ENCODE measurements at places on chromosomes 1 and 21.

DNA sequence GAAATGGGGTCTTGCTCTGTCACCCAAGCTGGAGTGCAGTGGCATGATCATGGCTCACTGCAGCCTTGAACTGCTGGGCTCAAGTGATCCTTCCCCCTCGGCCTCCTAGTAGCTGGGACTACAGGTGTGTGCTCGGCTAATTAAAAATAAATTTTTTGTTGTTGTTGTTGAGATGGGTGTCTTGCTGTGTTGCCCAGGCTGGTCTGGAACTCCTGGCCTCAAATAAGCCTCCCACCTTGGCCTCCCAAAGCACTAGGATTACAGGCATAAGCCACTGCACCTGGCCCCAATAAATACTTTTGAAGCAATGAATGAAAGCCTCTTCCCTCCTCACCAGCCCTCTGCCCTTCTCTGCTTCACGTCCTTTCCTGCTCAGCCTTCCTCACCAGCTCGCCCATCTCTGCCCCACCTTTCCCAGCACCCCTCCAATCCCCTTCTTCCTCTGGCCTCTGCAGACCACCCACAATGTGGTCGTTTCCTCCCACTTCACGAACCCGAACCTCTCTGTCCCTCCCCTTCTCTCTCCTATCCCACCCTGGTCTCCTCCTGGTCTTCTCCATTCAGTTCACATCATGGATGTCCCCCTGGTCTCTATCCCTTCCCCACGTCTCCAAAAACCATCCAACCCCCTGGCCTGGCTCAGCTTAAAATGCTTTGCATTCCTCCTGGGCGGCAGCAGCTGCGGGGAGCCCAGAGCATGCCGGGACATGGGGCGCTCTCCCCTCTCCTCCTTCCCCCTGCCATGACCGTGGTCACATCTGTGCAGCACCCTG lies 38.4 kb downstream of the RAP1GAP start:
- no peak for DNase-seq

DNA sequence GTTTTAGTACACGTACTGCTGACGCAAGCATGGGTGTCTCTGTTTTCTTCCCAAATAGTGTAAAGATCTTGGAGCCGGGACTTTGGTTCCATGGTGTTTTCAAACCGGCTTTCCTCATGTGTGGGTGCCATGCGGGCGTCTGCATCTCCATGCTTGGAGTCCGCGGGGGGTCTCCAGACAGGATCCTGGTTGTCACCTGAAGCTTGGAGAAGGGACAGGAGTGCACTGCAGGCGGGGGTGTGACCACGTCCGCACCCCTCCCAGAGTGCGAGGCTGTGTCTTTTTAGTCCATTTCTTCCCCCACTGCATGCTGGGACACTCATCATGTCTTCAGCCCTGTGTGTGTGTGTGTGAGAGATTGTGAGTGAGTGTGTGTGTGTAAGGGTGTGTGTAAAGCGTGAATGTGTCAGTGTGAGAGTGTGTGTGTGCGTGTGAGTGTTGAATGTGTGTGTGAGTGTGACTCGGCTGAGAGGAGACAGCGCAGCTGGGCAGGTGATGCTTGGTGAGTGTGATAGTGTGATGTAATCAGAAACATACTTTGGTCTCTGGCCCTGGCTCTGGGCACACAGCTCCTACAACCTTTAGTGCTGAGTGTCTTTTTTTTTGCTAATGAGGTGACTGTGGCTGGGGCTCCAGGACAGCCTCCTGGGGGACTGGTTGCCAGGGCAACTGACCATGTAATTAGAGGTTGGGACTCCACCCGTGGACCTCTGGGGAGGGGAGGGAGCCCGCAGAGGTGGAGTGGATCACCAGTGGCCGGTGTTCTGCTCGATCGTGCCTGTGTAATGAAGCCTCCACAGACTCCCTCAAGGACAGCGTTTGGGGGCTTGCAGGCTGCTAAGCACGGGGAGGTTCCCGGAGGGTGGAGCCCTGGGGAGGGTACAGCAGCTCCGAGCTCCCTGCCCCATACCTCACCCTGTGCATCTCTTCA lies 55.1 kb downstream of the AGPAT3 start:
- DNase-seq: no peak

DNA sequence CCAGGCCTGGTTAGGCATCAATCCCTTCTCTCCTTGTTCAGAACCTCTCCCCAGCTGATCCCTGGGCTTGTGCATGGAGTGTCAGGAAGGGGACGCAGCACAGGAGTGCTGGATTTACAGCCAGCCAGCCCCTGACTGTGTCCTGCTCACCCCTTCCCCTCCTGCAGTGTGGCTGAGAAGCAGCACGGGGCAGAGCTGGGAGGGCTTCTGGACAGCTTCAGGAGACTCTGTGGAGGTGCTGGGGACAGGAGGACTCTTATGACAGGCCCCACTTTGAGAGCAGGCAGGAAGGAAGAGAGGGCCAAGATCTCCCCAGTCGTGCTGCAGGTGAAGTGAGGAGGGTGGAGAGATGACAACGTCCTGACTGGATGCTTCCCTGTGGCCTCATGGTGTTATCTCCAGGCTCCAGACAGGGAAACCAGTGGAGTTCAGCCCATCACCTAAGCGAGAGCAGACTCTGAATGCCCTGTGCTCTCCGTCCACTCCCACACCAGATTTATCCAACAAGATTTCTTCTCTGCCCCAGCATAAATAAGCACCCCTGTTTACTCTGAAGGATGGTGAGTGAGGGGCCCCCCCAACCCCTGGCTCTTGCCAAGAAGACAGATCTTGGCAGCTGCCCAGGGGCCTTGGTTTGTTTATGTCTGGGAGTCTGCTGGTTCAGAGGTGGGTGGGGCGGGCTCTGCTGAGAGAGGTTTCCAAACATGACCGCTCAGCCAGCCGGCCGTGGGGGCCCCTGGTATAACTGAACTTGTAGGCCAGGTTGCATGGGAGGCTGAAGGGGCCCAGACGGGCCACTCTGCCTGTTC lies 21.3 kb downstream of the TMCC2 start:
- DNase-seq: peak; percentile 60

DNA sequence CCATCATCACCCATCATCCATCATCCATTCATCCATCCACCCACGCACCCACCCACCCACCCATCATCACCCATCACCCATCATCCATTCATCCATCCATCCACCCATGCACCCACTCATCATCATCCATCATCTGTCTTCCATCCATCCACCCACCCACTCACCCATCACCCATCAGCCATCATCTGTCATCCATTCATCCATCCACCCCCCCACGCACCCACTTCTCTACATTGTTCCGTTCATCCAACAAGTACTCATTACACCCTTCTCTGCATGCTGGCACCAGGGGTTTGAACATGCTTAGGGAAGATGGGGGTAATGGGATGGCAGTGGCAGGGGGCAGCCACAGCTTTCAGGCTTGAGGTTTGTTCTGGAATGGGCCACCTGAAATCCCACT lies 82.1 kb downstream of the ADARB1 start:
- DNase-seq: no peak

All from urinary bladder (tissue), 4 donors.